ENCODE measurements at places on chromosomes 13 and 19. TPM values are rescaled to one million over a fixed set of nuclear protein-coding genes. Genes with fewer than 3 reads are reported as not detected.

DNA sequence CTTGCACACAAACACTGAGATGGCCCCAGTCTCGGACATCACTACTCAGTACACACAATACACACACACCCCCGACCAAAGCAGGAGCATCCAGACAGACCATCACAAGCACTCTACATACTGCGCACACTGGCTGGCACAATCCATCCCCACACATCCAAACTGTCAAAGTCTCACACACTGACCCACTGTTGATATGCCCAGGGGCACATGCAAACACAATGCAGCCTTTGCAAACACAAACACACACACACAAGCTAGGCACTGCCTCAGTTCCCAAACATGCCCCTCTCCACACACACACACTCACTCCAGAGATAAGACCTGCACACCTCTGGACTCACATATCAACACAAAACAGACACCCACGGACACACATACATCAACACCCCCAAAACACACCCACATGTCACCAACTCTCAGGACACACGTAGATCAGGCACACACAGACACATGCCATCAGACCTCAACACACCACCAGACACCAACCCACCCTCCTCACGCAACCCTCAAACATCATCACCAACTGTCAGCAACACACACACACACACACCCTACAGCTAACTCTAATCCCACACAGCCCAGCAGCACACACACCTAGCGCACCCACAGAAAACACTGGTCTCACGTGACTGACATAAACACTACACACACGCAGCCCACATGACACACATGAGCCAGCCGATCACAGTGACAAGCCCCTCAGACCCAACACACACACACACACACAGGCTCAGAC is 1.9 kb downstream of the BBC3 start:
- no peaks in the 10 kb centered on the region for H3K27me3 ChIP-seq
- H3K27ac ChIP-seq: no peak overlapping the region
- peak overlapping the region; percentile 76 for H3K4me3 ChIP-seq
- no peak for DNase-seq
- H3K4me1 ChIP-seq: peaks cover 40% of the 10 kb centered on the region

GRCh38 chr13:42577538-42577937 is 3.6 kb downstream of the TNFSF11 start:
- no peaks in the 10 kb centered on the region for H3K36me3 ChIP-seq
- H3K4me1 ChIP-seq: no peaks in the 10 kb centered on the region
- H3K27me3 ChIP-seq: no peaks in the 10 kb centered on the region
- DNase-seq: no peak
- no peak overlapping the region for H3K27ac ChIP-seq

DNA sequence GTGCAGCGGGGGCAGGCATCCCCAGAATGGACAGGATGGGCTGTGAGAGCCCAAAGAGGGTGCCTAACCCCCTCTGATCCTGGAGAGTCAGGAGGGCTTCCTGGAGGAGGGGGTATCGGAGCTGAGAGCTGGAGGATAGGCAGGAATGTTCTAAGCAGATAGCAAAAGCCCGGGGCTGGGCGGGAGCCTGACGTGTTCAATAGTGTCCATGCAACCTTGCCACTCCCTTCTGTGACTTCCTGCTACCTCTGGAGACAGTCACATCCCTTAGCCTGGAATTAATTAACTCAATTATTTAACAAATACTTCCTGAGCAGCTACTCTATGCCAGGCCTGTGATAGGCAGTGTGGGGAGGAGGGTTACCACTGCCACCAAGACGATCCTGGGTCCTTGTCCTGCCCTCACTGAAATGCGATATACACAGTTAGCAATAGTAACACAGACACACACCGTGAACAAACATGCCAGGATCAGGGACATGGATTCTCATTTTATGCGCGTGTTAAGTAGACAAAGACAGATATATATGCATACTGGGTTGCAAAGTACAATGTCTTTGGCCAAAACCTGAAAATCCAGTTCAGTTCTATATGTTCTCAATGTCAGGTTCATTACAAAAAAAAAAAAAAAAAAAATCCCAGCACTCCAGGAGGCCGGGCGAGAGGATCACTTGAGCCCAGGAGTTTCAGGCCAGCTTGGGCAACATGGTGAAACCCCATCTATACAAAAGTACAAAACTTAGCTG is 10.7 kb downstream of the AP2S1 start:
- no peaks in the 10 kb centered on the region for H3K27me3 ChIP-seq
- H3K36me3 ChIP-seq: peaks cover 17% of the 10 kb centered on the region
- peak; percentile 3 for DNase-seq
- no peak overlapping the region for H3K27ac ChIP-seq
- H3K4me1 ChIP-seq: no peaks in the 10 kb centered on the region

GRCh38 chr19:5352229-5352763 is 11.7 kb upstream of the PTPRS start:
- no peak overlapping the region for H3K4me3 ChIP-seq
- no peaks in the 10 kb centered on the region for H3K4me1 ChIP-seq
- peak; percentile 69 for DNase-seq
- no peaks in the 10 kb centered on the region for H3K36me3 ChIP-seq
- H3K27me3 ChIP-seq: no peaks in the 10 kb centered on the region

- no peaks in the 10 kb centered on the region for H3K4me1 ChIP-seq
- H3K36me3 ChIP-seq: no peaks in the 10 kb centered on the region
- no peaks in the 10 kb centered on the region for H3K27me3 ChIP-seq
These were observed 792.6 kb upstream of the ATXN8OS start for GRCh38 chr13:69315039-69315438.

DNA sequence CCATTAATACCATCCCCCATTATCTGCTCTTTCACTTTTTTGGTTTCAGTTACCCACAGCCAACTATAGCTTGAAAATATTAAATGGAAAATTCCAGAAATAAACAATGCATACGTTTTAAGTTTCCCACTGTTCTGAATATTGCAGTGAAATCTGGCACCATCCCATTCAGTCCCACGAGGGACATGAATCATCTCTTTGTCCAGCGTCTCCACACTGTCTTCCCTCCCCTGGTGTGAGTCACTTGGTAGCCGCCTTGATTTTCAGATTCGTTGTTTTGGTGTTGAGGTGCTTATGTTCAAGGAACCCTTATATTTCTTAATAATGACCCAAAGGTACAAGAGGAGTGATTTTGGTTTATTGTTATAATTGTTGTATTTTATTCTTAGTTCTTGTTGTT is 246.1 kb downstream of the DCT start:
- peak; percentile 80 for DNase-seq
- H3K4me1 ChIP-seq: peaks cover 12% of the 10 kb centered on the region
- no peaks in the 10 kb centered on the region for H3K36me3 ChIP-seq
- no peaks in the 10 kb centered on the region for H3K27me3 ChIP-seq
- H3K4me3 ChIP-seq: no peak overlapping the region
- peak overlapping the region; percentile 38 for H3K27ac ChIP-seq

DNA sequence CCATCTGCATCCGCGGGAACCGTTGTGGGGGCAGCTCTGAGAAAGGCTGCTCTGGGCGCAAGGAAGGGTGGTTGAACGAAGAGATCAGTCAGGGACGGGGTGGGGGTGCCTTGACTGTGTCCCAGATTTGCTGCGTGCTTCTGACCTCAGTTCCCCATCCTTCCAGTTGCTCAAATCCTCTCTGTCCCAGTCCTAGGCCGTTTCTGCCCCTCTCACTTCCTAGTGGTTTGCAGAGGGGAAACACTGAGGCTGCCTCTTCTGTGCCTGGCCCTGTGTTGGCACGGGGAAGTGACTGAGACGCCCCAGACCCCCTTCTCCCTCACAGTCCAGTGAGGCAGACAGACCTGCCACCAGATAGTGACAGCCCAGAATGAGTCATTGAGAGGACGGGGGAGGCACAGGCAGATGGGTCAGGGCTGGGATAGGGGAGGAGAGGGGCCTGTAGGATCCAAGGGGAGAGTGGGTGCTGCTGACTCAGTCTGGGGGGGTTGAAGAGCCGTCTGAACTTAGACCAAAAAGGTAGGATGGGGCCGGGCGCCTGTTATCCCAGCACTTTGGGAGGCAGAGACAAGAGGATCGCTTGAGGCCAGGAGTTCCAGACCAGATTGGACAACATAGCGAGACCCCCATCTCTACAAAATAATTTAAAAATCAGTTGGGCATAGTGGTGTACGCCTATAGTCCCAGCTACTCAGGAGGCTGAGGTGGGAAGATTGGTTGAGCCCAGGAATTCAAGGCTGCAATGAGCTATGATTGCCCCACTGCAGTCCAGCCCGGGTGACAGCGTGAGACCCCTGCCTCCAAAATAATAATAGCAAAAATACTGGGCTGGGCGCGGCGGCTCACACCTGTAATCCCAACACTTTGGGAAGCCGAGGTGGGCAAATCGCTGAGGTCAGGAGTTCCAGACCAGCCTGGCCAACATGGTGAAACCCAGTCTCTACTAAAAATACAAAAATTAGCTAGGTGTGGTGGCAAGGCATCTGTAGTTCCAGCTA is 26.5 kb downstream of the NUMBL start:
- H3K4me3 ChIP-seq: peak overlapping the region; percentile 82
- H3K27ac ChIP-seq: no peak overlapping the region
- no peaks in the 10 kb centered on the region for H3K27me3 ChIP-seq
- H3K36me3 ChIP-seq: peaks cover 5% of the 10 kb centered on the region

GRCh38 chr19:13056052-13056660 is 46.5 kb downstream of the LYL1 start:
- H3K4me1 ChIP-seq: peaks cover 81% of the 10 kb centered on the region
- no peaks in the 10 kb centered on the region for H3K36me3 ChIP-seq
- peak overlapping the region; percentile 99 for H3K27ac ChIP-seq
- H3K27me3 ChIP-seq: no peaks in the 10 kb centered on the region
- peak; percentile 97 for DNase-seq
- peak overlapping the region; percentile 62 for H3K4me3 ChIP-seq

DNA sequence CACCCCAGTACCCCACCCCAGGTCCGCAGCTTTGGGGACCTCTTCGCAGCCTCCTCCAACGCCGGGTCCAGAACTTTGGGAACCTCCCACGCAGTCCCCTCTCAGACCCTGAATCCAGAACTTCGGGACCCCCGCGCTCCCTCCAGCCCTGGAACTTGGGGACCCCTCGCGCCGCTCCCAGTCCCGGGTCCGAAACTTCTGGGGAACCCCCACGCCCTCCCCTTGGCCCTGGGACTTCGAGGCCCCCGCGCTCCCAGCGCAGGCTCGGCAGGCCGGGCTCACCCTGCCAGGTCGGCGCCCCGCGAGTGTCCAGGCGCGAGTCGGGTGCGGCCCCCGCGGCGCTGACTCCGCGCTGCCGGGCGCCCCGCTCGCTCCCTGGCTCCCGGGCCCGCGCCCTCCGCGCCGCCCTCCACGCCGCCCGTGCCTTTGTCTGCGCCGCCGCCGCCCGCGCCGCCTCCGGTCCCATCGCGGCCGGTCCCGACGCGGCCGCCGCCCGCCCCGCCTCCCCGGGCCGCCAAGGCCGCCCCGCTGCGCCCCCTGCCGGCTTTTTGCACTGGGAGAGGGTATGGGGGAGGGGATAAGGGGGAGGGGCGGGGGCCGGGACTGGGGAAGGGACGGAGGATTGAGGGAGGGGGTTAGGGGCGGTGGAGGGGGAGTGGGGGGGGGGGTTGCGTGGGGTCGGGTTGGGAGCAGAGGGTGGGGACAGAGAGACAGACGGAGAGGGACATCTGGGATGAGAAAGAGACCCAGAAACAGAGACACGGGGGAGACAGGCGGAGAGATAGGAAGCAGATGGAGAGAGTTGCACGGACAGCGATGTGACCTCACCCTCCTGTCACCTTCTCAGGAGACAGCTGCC is at the start of gene HOMER3:
Gene HOMER3, minus strand, starts transcription at position 449 of the 859 bp plus-strand sequence. CDS start 2,235 bp downstream, outside the sequence.
- peak; percentile 72 for DNase-seq
- H3K27me3 ChIP-seq: no peaks in the 10 kb centered on the region
- no peak within 1 kb of the TSS for H3K27ac ChIP-seq
- H3K36me3 ChIP-seq: peaks cover 11% of the 10 kb centered on the region
- peak within 1 kb of the TSS; percentile 95 for H3K4me3 ChIP-seq

DNA sequence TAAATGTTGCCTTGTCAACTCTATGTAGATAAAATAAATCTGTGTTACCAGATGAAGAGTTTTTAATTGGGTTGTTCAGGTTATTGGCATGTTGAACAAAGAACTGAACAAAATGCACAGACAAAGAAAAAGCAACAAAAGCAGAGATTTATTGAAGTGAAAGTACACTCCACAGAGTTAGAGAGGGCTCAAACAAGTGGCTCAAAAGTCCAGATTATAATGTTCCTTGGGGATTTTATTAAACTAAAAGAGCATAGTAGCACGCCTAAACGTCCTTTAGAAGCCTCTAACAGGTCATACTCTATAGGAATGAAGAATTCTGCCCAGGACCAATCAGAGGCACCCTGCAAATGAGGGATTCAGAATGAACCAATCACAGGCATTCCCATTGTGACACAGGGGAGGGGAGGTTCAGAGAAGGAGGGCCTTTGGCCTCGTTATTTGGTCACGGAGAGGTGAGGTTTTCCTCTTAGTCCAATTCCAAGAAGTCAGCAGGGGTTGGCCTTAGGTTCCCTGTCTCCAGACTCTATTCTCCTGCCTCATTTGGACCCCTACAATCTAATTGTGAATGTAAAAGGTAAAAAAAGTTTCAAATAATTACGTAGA is 12.8 kb downstream of the PSMC4 start:
- H3K4me3 ChIP-seq: no peak overlapping the region
- DNase-seq: no peak
- no peaks in the 10 kb centered on the region for H3K27me3 ChIP-seq
- no peaks in the 10 kb centered on the region for H3K4me1 ChIP-seq
- H3K27ac ChIP-seq: no peak overlapping the region

ZNF835 gene
- total RNA-seq: not detected

TUBB4A gene
- total RNA-seq: 6.0 TPM

PROZ gene
- total RNA-seq: not detected

COL5A3 gene
- total RNA-seq: 0.12 TPM

RB1 gene
- total RNA-seq: 14.3 TPM

SHISA7 gene
- not detected for total RNA-seq

Measured in PC-3 (cell line).